Breast epithelium (tissue), 4 donors: ENCODE measurements at places on chromosomes 3 and 15. TPM values are rescaled to one million over a fixed set of nuclear protein-coding genes. Genes with fewer than 3 reads are reported as not detected.

- DNase-seq: peak; percentile 20
These were observed at the start of gene CCDC33 for GRCh38 chr15:74235962-74236361. TSS of gene CCDC33 (plus strand) at chr15:74236326. CDS start at chr15:74236720, 394 bp downstream.

- no peak for DNase-seq
These were observed 183.6 kb downstream of the MBNL1 start for GRCh38 chr3:152452318-152452717.

- DNase-seq: no peak
These were observed 84.3 kb downstream of the RPLP1 start for GRCh38 chr15:69536726-69537512.

- no peak for DNase-seq
These were observed 136.0 kb upstream of the RAP2B start for GRCh38 chr3:153026026-153026425.

DNA sequence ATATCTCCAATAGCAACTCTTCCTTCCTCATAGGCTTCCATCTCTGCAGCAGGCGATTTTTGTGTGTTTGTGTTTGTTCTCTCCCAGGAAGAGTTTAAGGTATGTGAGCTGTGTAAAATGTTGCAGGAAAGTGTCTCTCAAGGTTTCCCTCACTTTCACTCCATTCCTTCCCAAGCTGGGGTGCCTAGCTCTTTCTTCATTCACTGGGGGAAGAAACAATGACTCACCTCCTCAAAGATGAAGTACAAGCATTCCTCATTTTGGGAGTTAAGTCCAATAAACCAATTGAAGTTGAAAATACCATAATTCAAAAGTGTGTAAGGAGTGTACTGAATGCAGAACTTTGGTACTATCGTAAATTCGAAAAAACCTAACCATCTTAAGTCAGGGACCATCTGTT is 422.7 kb upstream of the CFAP20DC start:
- DNase-seq: no peak

- no peak for DNase-seq
These were observed 76.8 kb downstream of the IMPG2 start for GRCh38 chr3:101243285-101244211.

DNA sequence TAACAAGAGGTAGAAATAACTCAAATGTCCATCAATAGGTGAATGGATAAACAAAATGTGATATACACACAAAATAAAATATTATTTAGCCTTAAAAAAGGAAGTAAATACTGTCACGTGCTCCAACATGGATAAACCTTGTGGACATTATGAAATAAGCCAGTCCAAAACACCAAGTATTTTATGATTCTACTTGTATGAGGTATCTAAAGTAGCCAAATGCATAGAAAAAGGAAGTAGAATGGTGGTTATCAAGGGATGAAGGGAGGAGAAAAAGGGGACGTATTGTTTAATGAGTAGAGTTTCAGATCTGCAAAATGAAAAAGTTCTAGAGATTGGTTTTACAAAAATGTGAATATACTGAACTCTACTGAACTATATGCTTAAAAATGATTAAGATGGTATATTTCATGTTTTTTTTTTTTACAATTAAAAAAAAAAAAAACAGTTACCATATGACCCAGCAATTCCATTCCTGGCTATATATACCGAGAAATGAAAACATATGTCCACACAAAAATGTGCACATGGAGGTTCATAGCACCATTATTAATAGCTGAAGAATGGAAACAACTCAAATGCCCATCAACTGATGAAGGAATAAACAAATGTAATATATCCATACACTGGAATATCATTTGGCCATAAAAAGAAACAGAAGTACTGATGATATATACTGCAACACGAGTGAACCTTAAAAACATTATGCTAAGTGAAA is 29.1 kb upstream of the MAP6D1 start:
- no peak for DNase-seq

DNA sequence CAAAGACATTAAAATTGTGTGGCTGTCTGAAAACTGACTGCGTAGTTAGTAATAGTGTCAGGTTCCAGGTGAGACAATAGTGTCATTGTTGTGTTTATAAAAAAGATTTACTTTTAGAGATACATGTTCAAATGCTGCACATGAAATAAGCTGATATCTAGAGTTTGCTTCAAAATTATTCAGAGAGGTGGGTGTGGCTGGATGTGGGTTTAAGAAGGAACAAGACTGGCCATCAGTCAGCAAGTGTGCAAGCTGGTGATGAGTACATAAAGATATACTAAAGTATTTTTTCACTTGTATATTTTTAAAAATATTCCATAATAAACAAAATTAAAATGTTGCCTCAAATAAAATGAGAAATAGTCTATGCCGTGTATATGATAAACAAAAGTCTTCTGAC is 190.6 kb downstream of the ARRDC4 start:
- no peak for DNase-seq

DNA sequence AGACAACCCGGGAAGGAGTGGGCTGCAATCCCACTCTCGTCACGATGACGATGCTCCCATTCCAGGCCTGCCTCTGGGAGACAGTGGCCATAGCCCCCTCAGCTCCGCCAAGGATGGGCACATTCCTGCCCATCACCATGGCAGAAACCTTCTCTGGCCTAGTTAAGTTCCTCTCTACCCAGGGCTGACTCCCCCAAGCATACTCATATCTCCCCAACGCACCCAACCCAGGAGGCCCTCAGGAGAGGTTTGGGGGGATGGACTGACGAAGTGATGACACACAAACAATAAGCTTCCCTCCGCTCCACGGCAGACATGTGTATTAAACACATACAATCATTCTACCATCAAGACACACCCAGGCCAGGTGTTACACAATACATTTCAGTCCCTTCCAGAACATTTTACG is 60.1 kb downstream of the VGLL4 start:
- no peak for DNase-seq

GRCh38 chr3:140384876-140385275 is 293.0 kb upstream of the TRIM42 start:
- DNase-seq: no peak

- no peak for DNase-seq
These were observed 230.8 kb downstream of the EBLN2 start for GRCh38 chr3:73292220-73292619.

DNA sequence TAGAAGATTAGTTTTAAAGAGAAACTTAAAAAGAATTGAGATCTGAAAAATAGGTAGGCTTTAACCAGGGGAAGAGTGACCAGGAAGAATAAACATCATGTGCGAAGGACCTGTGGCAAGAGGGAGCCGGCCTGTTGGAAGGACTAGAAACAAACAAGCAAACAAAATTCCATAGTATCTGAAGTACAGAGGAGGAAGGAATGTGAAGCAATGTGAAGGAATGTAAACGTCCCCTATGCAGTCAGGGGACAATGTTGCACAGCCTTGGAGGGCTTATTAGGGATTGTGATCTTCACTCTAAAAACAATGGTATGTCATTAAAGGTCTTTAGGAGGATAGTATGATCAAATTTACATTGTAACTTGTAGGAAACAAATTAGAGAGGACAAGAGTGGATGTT is 84.4 kb upstream of the PLCL2 start:
- no peak for DNase-seq

DNA sequence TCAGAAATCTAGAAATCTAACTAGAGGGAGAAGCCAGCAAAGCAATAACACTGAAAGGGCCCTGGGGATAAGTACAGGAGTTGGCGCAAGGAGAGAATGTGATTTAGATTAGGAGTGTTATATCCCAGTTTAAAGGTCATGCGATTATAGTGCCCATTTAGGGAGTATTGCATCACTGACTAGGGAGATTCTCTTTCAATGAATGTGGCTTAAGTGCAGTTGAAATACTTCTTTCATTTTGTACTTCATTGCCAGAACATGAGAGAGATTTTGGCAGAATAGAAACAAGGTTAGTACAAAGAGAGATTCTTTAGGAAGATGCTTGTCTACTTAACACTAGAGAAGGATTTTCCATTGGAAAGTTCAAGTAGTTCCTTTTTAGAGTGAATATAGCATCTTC is 13.9 kb downstream of the ROBO2 start:
- DNase-seq: no peak

PLAAT1 gene
- 1.5 TPM for total RNA-seq

EXD1 gene
- total RNA-seq: not detected

SLC9A9 gene
- total RNA-seq: 17.3 TPM

BLM gene
- total RNA-seq: 2.2 TPM

ISLR gene
- 88.0 TPM for total RNA-seq

GABRG3 gene
- total RNA-seq: not detected

DUOXA1 gene
- 0.80 TPM for total RNA-seq

TMEM158 gene
- total RNA-seq: 0.48 TPM

LYZL4 gene
- not detected for total RNA-seq

GNAT1 gene
- not detected for total RNA-seq
